GM23248 (cell line): ENCODE measurements at places on chromosomes 11 and 22.

GRCh38 chr11:19077965-19078364, 17.4 kb upstream of the MRGPRX2 start:
- DNase-seq, result no peak

DNA sequence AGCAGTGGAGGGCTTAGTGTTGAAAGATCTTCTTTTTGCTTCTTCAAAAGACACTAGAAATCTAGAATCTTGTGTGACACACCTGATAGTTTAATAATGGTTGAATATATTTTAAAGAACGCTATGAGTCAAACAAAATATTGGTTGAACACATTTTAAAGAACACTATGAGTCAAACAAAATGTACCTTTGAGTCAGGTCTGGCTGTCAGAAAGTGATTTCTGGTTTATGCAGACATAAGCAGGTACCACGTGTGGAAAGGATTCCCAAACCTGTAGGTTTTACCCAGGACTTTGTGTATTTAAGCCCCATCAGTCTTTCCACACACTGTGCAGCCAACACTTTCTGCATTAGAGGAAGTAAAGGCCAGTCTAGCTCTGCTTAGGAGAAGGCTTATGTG, 366.7 kb upstream of the TENM4 start:
- no peak for DNase-seq

- DNase-seq, result peak; percentile 69
These were observed 219.6 kb downstream of the C11orf87 start for GRCh38 chr11:109641549-109641948.

- no peak for DNase-seq
These were observed 11.4 kb downstream of the TUBA8 start for GRCh38 chr22:18121954-18122554.

DNA sequence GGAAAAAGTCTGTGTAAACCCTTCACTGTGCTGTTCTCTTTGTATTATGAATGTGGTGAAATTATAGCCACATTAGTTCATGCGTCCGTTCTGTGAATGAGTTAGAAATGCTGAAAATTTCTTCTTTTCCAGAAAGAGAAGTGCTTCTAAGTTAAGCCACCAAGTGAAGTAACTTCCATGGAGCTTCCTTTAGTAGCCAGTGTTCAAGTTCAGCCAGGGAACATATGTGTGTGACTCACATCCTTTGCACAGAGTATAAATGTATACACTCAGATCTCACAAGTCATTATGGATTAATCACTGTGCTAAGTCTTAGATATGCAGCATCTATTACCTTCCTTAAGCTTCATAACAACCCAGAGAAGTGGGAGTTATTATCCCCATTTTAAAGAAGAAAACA, 3.1 kb upstream of the MMP8 start:
- DNase-seq, result peak; percentile 54

DNA sequence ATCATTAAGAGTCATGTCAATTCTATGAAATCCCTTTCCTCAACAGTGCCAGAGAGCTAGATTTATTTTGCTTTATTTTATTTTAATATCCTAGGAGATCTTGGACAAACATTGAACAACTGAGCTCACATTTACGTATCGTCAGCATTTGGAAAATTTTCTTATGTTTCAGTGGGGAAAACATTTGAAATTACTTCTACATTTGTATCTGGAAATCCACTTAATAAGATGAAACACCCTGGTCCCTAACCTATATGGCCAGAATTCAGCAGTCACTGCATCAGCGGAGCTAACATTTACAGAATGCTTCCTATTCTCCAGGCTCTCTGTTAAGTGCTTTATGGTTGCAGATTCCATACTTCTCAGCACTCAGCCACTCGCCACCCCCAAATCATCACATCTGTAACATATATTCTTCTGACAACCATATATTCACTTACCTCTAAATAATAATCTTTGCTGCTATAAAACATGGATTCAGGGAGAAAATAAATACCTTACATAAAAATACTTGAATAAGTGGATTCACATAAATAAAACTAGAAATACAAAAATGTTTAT, 773.9 kb downstream of the JRKL start:
- no peak for DNase-seq

GRCh38 chr11:14073849-14074476, 111.4 kb downstream of the SPON1 start:
- peak; percentile 70 for DNase-seq

- no peak for DNase-seq
These were observed 18.8 kb upstream of the TSPAN18 start for GRCh38 chr11:44708009-44708408.

GRCh38 chr11:128365044-128365443, 222.3 kb downstream of the ETS1 start:
- peak; percentile 81 for DNase-seq

DNA sequence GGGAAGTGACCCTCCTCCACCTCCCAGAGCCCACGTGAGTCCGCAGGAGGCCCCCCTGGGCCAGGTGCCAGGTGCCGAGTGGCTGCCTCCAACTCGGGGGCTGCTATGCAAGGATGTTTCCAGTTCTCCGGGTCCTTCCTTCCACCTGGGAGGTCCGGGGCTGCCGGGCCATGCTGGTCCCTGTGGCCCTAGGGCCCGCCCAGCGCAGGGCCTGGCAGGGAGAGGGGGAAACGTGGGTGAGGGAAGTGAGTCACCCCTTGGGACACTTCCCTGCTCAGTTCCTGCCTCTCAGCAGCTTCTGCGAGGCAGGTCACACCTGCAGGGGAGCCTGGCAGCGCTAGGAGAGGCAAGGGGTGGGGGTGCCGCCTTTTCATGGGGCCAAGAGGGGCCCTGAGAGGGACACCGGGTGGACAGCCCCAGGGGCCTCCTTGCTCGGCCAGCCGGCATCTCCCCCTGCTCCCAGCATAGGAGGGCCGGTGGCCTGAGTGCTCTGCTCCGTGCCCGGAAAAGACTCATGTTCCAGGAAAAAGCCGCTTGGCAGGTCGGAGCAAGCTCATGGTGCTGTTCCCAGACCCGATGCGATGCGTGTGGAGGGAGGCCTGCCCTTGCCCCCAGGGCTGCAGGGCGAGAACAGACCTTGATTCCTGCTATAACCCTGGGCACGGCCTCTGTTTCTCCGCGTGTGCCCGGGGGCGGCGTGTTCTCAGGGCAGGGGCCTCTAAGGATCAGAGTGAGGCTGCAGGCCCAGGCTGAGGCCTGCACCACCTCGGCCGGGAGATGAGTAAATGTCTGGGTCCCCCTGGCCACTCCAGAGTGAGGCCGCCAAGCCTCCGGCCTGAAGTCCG, 30.3 kb upstream of the WNT7B start:
- peak; percentile 93 for DNase-seq

DNA sequence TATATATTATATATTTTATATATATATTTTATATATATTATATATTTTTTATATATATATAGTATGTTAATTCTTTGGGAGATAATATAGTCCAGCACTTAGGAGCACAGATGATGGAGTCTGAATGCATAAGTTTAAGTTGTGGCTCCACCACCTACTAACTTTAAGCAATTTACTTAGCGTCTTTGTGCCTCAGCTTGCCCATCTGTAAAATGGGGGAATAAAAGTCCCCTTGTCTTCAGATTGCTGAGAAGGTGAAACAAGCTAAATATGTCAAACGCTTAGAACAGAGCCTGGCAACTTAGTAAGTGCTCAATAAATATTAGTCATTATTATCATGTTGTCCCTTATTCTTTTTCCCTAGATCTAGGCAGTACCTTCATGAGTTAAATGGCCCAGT, 27.5 kb downstream of the DSCAML1 start:
- DNase-seq, result no peak

DNA sequence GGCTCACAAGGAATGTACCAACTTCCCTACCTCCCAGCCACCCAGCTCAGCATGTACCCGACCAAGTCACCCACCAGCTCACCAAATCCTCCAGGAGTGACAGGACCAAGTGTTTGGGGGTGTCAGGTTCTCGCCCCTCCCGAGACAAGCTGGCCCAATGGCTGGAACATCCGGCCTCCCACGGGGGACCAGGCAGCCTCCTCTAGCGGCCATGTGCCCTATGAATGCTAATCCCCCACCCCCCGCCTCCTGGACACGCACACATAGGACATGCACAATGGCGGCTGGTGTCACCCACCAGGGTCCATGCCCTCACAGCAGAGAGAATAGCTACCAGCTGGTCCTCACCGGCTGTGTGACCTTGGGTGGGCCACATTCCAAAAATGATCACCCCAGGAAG, 151.0 kb downstream of the MN1 start:
- DNase-seq, result no peak

DNA sequence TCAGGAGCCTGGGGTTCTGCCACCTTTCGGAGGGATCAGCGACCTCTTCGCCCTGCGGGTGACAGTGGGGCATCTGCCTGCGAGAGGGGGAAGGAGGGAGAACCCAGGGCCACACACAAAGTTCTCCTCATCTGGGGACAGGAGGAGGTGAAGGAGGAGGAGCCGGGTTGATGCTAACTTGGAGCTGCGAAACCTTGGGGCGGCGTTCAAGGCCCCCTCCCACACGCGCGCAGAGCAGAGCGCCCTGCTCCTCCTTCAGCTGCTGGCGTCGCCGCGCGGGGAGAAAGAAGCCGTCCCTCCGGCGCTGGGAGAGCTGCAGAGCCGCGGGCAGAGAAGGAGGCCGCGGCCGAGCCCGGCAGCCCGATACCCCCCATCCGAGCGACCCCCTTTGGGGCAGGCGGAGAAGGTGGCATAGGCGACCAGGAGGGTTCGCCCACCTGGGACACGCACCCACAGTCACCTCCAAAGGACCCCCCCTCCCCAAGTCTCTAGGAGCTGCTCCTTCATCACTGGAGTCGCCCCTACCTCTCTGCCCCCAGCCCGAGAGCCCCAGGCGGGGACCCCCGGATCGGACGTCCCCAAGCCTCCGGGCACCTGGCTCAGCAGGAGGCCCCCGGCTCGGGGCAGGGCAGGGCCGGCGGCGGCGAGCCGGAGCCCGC, at the start of gene RASD2:
RASD2 (plus strand) TSS at position 237 of the 659 bp plus-strand sequence. CDS start 5,979 bp downstream, outside the sequence.
- peak; percentile 68 for DNase-seq

- DNase-seq, result no peak
These were observed 26.9 kb downstream of the MRPL16 start for GRCh38 chr11:59783632-59784090.

DNA sequence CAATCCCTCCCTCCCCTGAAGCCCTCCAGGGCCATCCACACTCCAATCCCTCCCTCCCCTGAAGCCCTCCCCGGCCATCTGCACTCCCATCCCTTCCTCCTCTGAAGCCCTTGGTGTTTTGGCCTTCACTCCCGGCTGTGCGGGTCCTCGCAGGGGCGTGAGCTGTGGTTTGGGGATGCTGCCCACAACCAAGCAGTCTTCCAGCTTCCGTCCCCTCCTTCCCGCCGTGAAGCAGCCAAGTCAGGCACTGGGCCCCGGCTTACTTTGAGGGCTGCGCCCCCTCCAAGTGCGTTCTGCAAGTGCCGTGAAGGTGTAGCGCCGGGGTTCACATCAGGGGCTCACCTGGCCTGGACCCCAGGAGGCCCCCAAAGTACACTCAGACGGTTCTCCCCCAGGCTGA, 335.9 kb downstream of the BRD1 start:
- no peak for DNase-seq

DNA sequence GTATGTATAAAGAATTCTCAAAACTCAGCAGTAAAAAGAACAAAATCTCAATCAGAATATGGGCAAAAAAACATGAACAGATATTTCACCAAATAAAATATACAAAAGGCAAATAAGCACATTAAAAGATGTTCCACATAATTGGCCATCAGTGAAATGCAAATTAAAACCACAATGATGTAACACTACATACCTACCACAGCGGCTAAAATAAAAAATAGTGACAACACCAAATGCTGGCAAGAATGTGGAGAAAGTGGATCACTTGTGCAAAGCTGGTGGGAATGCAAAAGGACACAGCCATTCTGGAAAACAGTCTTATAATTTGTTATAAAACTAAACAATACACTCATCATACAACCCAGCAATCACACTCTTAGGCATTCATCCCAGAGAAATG, 38.3 kb upstream of the ACER3 start:
- DNase-seq, result no peak

DNA sequence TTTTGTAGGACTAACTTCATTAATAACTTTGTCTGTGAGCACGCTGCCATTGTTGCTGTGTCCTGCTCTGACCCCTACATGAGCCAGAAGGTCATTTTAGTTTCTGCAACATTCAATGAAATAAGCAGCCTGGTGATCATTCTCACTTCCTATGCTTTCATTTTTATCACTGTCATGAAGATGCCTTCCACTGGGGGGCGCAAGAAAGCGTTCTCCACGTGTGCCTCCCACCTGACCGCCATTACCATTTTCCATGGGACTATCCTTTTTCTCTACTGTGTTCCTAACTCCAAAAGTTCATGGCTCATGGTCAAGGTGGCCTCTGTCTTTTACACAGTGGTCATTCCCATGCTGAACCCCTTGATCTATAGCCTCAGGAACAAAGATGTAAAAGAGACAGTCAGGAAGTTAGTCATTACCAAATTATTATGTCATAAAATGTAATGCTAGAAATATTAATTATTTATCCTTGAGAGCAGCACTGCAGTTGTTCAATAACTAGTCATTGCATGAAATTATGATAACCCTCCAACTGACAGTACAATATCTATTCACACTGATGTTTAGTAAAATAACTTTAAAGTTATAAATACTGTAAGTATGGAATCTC, 46.4 kb upstream of the OR5D13 start:
- DNase-seq, result no peak

DNA sequence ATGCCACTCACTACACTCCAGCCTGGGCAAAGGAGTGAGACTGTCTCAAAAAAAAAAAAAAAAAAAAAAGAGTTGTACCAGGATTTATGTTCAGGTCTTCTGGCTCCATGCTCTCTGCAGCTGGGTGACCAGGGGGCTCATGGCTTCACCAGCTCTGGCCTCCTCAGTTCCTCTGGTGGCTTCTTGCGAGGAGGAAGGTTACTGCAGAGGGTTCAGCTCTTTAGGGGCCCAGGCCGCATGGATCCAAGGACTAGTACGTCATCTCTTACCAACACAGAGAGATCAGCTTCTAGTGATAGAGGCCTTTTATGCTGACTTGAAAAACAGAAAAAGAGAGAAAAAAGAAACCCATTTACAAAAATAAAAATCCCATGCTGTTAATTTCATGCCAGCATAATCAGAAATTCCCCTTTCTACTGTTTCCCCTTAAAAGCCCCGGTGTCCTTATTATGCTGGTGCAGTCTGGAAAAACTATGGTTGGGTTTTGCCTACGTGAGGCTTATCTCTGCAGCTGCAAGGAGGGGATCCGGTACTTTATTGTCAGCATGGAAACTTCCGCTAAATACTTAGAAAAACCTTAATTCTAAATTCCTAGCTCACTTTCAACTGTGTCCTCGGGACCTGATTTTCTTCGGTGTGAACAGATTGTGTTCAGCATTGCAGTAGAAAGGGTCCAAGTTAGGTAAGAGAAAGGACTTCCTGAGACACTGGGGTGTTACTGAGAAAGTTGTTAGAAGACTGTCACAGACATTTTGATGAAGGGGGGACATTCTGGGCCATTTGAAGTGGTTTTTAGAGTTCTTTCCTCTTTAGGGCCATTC, 13.7 kb downstream of the ZBTB16 start:
- no peak for DNase-seq
